DMS53 (cell line): ENCODE measurements at places on chromosomes 5 and 9.
A peak's percentile ranks its signal among the peaks of the same experiment; 100 is the strongest.

DNA sequence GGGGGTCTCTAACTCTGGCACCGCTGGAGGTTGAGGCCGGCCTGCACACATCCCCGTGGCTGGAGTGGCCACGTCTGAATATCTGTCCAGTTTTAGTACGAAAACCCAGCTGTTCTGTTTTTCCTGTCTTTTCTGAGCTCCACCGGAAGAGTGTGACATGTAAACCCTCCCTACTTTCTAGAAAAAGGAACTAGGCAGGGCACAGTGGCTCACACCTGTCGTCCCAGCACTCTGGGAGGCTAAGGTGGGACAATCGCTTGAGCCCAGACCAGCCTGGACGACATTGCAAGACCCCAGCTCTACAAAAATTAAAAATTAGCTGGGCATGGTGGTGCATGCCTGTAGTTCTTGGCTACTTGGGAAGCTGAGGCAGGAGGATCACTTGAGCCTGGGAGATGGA is 8.2 kb upstream of the PHYKPL start:
- DNase-seq: no peak

- DNase-seq: no peak
Measured at GRCh38 chr9:114369216-114370130, 18.3 kb downstream of the AKNA start.

DNA sequence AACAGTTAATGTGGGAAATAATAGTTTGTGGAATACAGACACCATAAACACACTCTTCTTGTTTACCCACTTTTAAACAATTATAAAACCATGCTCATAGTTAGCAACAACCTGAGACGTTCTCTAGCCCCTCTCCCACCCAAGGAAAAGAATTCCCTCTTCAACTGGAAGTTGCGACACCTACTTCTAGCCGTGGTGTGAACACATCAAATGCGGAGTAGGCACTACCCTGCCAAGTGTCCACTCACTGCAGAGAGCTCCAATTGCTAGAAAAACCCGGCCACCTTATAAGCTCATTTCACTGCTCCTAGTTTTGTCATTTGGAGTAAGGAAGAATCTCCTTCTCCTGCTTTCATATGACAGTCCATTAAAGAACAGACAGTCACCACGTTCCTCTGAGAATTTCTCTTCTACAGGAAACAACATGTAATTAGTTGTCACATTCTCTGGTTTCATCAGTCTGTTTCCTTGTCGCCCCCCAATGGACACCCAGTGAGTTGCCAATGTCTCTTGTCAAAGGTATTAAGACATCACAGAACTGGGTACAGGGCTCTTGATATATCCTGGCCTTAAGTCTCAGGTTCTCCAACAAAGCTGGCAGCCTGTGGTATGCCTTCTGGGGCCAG is 47.3 kb downstream of the PRLR start:
- peak; percentile 67 for DNase-seq

DNA sequence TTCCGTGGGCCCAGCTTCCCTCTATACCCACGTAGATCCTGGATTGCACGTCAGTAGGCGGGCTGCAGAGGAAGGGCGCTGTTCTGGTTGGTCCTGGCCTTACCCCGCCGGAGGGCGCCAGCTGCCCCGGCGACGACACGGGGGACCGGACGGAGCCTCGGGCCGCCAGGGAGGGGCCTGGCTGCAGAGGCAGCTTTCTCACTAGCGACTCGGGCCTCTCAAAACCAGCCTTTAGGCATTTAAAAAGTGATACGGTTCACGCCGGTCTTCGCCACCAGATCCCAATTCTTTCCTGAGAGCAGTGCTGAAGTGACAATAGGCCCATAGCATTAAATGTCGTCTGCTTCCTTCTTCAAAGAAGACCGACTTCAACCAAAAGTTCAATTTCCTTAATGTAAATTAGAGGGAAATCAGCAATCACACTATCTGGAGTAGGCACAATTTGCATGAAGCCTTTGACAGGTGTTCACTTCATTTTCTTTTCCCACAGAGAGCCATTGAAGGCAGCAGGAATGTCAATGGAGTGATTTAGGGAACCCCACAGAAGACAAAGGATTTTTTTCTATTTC is 17.6 kb upstream of the UBE2D2 start:
- DNase-seq: peak; percentile 89

- peak; percentile 74 for DNase-seq
Measured at GRCh38 chr9:126558051-126558665, 55.6 kb upstream of the LMX1B start.

GRCh38 chr5:142717582-142718215 is 31.8 kb upstream of the FGF1 start:
- peak; percentile 88 for DNase-seq

DNA sequence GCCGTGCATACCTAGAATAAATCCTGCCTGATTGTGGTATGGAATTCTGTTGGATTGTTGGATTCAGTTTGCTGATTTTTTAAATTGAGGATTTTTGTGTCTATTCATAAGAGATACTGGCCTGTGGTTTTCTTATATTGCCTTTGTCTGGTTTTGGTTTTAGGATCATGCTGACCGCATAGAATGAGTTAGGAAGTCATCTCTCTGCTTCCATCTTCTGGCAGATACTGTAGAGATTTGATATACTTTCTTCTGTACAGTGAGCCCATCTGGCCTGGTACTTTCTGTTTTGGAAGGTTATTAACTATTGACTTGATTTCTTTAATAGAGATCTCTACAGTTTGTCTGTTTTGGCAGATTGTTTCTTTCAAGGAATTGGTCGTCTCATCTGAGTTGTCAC is 14.7 kb downstream of the CEP72 start:
- DNase-seq: no peak

DNA sequence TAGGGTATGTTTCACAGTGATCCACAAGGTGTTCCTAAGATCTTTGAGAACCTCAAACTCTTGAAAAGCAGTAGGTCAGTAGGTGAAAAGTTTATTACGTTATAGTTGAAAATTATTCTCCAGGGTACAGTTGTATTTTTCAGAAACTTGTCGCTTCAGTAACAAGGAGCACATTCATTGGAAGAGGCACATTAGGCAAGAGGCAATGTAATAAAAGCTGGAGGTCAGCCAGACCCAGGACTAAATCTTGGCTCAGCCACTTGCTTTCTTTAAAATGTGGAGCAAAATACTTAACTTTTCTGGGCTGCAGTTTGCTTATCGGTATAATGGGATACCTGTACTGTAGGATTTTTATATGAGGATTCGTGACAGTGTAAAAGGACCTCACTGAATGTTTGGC is 45.6 kb downstream of the TLE4 start:
- DNase-seq: no peak

DNA sequence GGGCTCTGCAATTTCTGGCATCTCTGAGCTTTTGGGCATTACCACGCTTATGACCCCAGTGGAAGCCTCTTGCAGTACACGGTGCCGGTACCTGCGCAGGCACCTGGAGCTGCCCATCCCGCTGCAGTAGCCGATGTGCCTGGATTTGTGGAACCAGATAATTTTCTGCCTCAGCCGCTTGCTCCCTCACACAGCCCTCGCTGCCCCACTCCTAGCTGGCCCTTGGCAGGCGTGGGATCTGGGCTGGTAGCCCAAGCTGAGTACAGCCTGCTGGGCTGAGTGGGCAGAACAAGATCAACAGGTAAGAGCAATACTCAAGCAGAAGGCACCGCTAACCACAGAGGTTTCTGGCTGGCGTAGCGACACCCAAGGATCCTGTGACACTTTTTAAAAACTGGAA is 1808.8 kb upstream of the ACO1 start:
- peak; percentile 62 for DNase-seq

DNA sequence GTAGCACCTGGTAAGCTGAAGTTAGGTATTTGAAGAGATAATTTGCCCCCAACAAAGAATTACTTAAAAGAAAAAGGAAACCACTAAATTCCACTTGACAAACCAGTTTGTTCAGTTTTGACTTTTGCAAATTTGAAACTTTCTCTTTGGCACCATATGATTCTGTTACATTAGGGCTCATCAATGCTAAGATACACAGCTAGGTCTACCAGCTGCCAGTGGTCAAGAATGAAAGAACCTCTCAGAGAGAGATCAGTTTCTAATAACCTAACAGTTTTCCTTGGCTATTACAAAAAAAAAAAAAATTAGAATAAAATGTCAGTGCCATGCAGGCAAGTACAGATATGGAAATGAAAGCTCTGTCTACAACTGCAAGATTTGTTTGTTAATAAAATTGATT is 92.3 kb downstream of the CAAP1 start:
- no peak for DNase-seq

GRCh38 chr9:17005056-17005823 is 129.6 kb upstream of the CNTLN start:
- DNase-seq: peak; percentile 63

DNA sequence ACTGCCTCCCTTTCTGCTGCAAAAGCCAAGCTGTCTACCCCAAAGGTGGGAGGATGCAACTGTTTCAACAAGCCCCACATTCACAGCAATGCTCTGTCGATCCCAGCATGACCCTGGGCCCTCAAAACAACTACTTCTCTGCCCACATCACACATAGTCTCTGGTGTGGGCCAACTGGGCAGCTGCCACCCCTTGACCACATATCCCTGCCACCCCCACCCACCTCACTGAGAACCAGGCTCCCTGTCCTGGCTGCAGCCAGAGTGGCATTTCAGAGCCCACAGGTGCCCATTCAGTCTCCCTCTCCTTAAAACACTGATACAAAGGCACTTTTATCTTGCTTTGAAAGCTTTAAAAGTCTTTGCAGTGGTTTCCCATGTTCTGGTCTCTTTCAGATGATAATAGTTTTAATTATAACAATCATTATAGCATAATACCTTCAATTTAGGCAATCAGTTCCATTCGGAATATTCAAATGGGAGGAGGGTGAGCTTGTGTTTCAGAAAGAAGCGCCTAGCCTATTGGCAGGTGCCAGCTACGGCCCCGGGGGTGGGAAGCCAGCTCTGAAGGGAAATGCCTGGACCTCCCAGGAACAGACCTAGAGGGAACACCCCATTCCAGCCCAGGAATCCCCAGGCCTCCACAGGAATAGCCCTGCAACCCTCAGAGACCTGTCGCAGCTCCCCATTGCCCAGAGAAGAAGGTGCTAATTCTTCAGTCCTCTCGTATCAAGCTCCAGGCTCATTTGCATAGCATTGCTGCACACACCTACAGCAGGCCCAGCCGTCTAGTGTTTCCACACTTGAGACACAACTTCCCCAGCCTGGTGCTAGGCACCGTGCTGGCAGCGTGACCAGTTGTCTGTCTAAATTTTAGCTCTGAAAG is 90.8 kb downstream of the C5orf15 start:
- no peak for DNase-seq

- peak; percentile 83 for DNase-seq
Measured at GRCh38 chr9:18910916-18911315, 122.1 kb downstream of the SAXO1 start.

- no peak for DNase-seq
Measured at GRCh38 chr5:27010646-27011045, 27.7 kb downstream of the CDH9 start.

DNA sequence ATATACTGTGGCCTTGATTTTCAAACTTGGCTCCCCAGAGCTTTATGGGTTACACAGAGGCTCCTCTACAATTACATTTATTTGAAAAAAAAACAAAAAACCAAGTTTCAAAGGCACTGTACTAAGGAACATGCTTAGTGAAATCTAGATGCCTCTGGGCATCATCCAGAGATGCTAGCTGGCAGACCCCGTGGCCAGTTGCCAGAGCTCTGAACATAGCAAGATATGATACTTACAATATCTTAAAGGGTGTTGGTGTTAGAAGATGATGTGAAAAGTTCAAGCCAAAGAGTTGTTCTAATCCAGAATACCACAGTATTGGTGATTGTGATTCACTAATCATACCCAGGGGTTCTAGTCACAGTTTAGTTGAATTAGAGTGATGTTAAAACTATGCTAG is 87.8 kb downstream of the JAK2 start:
- DNase-seq: no peak

DNA sequence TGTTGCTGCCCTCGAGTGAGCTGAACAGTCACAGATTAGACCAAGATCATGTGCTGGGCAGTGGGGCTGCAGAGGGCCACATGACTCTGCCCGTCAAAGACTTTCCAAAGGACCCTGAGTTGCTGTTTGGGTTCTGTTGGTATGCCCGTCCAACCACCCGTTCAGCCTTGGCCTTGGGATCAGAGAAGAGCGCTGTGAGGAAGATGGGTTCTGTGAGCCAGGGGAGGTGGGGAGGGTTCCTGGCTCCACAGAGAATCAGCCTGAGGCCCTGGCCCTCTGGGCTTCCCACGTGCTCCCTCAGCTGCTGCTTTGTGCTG is 72.6 kb downstream of the RGS3 start:
- no peak for DNase-seq

DNA sequence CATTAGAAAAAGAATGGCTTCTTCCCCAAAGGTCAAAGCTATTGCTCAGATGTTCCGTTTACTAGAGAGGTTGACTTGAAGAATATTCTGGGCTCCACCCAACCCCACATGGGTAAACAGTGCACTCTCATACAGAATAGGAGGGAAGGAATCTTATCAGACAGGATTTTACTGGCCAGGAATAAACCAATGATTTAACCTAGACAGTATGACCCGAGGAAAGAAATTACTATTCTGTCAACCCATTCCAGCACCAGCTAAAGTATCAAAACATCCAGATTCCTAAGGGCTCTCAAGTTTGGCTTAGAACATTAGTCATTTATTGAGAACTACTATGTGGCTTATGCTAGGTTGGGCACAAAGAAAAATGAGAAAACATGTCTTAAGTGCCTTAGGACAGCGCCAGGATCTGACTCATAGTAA is 493.6 kb upstream of the KLF4 start:
- DNase-seq: no peak

DNA sequence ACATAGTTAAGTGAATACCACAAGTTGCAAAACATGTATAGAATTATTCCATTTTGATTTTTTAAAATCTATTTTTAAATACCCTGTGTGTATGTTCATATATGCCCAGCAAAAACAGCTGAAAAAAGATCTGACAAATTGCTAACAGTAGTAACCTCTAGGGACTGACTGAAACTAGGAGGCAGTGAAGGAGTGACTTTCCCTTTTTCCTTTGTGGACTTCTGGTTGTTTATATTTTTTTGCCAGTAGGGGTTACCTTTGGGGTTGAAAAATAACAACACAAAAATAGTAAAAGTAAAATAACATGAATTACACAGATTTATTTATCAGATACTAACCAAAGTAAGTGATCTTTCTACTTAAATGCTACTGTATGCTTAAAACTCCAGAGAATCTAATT is 2.9 kb downstream of the MEGF9 start:
- DNase-seq: peak; percentile 36

GRCh38 chr9:134757216-134757975 is 115.8 kb downstream of the COL5A1 start:
- DNase-seq: no peak

DNA sequence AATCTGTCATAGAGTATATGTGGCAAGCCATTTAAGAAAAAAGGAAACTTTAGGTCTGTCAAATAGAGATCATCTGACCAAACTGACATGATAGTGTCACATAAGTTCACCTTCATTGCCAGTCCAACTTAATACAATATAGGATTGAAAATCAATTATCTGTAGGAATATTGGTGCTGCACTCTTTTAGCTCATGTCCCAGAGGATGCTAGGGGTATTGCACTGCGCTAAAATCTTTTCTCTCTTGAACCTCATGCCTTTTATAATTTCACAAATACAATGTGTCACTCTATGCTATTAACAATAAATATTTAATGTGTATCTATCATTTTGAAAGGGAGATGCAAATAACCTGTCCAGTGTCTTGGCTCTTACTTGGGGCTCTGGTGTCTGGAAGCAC is 72.4 kb upstream of the FAM120A start:
- no peak for DNase-seq

- no peak for DNase-seq
Measured at GRCh38 chr5:170611449-170612090, 107.8 kb downstream of the KCNIP1 start.
